ENCODE measurements at places on chromosomes 2 and 18.

- no peak for DNase-seq
Observed at GRCh38 chr2:165479856-165480255, 10.4 kb downstream of the CSRNP3 start.

DNA sequence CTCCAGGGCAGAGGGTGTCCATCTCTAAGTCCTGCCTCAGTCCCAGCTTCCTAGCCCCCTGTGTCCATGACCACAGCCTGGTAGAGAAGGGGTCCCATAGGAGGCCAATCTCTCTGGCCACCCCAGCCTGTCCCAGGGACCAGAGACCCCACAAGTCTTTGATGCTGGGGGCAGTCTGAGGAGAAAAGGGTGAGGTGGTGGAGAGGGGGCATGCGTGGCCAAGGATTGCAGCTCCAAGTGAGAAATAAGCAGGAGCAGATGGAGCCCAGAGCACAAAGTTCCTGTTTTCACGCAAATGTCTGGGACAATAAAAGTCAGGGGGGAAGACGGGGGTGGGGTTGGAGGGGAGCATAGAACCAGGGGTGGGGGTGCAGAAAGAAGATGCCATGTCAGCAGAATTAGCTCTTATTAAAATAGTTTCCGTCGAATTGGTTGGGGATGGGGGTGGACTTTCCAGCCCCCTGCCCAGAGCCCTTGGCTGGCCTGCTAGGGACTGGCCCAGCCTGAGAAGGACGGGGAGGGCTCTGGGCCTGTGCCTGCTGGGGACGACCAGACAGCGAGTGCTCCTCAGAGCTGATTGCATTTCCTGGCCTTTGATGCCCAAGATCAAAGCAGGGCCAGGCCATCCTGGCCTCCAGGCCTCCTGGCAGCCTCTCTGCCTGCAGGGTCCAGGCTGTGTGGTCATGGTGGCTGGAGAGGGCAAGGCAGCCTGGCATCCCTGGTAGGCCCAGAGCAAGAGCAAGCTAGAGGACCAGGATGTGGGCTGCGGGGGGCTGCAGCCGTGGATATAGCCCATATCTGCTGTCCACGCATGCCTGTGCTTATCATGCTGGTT is 337.1 kb downstream of the DYSF start:
- DNase-seq, result no peak

GRCh38 chr2:240387669-240388358 is 47.6 kb upstream of the GPC1 start:
- DNase-seq, result peak; percentile 69

DNA sequence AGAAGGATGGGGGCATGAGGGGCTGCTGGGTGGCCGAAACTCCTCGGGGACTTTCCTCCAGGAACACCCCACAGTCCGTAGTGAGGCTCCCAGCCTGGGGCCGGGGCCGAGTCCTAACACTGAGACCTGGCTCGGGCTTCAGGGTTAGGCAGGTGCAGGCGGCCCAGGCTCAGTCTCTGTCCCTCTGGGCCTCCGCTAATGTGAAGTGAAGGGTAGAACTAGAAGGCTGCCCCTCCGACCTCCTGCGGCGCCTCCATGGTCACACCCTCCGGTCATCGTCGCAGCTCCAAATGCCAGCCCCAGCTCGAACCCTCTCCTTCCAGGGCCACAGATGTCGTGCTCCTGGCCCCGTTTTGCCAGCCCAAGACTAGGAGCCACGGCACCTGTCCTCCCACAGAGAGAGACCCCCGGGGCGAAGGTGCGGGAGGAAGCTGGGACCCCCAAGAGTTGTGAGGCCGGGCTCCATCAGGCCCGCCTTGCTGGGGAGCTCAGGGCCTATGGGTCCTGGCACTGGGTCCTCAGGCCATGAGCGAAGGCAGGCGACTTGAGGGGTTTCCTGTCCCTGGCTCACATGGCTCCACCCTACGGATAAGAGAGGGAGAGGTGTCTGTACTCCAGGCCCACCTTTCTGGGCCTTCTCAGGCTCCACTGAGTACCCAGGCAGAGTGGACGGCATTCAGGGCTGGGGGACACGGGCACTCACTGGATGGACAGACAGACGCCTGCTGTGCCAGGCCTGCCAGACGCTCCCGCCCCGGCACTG is 797 bp downstream of the ANO7 start:
- DNase-seq, result no peak

- no peak for DNase-seq
Observed at GRCh38 chr2:101518578-101519492, 43.9 kb upstream of the RFX8 start.

GRCh38 chr2:46230115-46230571 is 67.1 kb upstream of the EPAS1 start:
- no peak for DNase-seq

GRCh38 chr2:148667113-148667836 is 22.7 kb downstream of the EPC2 start:
- no peak for DNase-seq

GRCh38 chr2:66427300-66427699 is 7.6 kb upstream of the MEIS1 start:
- no peak for DNase-seq

DNA sequence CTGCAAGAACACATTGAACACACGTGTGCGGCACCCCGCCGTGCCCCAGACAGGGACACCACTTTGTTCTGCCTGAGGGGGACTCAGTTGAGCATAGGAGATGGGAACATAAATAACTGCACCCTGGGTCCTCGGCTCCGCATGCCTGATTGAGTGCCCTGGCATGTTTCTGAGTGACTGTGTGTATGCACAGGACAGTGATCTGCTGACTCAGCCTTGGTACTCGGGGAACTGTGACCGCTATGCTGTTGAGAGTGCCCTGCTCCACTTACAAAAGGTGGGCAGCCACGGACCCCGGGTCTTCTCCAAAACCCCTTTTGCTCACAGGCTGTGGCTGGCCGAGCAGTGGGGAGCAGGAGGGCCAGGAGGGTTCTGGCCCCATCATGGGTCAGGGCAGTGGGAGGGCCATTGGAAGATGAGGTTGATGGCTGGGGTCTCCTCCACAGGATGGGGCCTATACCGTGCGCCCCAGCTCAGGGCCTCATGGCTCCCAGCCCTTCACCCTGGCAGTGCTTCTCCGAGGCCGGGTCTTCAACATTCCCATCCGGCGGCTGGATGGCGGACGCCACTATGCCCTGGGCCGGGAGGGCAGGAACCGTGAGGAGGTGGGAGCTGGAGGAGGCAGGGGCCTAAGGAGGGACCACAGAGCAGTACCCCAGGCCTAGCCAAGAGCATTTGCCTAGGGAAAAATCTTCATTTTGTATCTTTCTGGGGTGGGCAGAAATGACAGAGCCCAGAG is 16.9 kb downstream of the SH2D6 start:
- no peak for DNase-seq

- no peak for DNase-seq
Observed at GRCh38 chr2:191946471-191947182, 99.7 kb upstream of the CAVIN2 start.

DNA sequence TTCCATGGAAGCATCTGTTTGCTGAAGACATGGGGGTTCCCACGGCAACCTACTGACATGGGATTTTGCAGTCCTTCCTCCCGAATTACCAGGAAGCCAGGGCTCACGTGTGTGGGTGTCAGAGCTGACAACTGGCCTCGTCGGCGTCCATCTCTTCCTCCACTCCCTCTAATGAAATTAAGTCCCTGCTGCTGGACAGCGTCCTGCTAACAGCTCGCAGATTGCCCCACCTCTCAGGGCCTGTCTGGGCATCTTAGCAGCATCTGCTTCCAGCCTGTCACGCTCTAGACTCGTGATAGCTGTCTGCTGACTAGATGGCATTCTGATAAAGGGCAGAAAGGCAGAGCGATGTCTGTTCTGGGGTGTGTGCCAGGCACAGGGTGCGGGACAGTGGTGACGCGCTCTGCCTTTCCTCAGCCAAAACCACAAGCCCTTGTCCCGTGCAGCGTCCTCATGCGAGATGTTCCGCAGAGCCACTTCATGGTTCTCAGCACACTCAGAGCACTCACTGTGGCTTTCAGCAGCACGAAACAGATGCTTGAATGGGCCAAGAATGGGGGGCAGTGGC is 161.1 kb downstream of the ARL4C start:
- no peak for DNase-seq

DNA sequence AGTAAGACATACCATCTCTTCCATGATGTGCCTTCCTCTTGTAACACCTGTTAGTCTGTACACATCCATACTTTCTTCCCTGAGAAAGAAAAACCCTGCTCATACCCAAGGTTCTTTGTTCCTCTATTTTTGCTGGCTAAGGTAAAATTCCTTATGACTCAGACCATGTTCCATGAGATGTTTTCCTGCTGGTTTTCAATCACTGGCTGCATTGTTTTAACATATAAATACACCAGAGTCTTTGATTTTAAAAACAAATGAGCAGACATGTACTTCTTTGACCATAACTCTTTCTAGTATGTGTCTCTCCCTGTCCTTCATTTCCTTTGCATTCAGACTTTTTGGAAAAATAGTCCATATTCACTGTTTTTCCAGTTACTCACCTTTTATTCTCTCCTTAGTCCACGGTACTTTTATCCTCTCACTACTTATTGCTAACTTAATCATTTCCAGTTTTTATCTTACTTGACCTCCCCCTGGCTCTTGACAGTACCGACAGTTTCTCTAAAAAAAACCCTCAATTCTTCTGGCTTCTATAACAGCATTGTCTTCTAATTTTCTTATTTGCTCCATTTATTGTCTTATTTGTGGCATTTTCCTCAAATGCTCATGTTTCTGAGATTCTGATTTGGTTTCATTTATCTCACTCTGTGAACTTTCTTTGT is 4.3 kb downstream of the VAPA start:
- DNase-seq, result no peak

- no peak for DNase-seq
Observed at GRCh38 chr2:69989441-69990105, 28.1 kb upstream of the ASPRV1 start.

DNA sequence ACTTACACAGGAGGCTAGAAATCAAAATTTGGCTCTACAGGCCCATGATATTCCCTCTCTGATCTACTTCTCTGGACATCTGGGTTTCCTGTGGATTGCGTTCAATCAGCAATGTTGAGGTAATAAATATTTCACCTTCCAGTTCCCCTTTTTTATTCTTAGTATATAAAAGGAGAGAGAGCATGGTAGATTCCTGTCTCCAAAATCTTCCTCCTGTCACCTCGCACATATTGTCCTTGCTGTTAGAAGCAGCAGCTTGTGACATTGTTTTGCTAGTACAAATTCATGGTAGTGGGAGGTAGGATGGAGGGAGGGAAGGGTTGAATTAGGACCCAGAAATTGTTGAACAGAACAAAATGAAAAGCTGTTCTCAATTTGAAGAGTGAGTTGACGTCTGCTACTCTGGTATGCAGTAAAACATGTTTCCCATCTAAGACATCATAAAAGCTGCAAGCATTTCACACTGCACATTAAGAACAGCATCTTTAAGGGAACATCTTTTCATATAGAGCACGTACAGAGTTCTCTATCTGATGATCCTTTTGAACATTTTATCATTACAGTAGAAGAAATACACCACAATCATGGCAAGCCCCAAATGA is 156.4 kb downstream of the RDH14 start:
- no peak for DNase-seq

GRCh38 chr18:4801151-4801550 is 346.0 kb upstream of the DLGAP1 start:
- no peak for DNase-seq

DNA sequence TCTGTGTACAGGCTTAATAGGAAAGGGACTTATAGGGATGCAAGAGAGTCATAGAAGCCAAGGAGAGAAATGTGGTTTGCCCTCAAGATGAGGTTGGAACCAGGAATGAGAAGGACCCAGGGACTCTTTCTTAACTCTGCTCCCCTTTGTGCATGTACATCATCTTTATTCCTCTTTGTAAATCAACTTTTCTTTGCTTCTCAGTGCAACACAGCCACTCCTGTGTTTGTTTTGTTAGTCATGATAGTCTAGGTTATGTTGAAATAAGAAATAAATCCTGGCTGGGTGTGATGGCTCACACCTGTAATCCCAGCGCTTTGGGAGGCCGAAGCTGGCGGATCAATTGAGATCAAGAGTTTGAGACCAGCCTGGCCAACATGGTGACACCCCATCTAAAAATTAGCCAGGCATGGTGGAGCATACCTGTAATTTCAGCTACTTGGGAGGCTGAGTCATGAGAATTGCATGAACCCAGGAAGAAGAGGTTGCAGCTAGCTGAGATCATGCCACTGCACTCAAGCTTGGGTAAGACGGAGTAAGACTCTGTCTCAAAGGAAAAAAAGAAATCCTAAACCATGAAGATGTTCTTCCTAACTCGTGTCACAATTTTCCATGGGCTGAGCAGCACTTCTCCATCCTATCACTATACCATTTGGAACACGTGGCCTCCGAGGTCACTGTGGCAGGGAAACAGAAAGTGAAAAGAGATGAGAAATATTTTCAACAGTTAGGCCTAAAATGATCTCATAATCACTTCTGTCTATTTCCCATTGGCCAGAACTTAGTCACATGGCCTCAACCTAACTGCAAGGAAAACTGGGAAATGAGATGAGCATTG is 73.0 kb upstream of the TMEM17 start:
- peak; percentile 61 for DNase-seq

DNA sequence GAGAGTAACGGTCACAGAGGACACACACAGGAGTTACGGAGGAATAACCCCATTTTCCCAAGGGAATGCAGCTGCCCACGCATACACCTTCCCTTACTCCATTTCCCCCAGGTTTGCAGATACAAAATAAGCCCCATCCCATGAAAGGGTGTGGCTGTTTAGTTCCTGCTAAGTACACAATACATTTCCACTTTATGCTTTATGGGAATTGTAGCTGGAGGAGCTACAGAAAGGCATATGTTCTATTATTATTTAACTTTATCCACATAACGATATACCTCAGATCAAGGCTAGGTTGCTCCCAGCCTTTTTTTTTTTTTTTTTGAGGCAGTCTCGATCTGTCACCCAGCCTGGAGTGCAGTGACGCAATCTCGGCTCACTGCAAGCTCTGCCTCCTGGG is 22.7 kb upstream of the INO80D start:
- DNase-seq, result no peak

DNA sequence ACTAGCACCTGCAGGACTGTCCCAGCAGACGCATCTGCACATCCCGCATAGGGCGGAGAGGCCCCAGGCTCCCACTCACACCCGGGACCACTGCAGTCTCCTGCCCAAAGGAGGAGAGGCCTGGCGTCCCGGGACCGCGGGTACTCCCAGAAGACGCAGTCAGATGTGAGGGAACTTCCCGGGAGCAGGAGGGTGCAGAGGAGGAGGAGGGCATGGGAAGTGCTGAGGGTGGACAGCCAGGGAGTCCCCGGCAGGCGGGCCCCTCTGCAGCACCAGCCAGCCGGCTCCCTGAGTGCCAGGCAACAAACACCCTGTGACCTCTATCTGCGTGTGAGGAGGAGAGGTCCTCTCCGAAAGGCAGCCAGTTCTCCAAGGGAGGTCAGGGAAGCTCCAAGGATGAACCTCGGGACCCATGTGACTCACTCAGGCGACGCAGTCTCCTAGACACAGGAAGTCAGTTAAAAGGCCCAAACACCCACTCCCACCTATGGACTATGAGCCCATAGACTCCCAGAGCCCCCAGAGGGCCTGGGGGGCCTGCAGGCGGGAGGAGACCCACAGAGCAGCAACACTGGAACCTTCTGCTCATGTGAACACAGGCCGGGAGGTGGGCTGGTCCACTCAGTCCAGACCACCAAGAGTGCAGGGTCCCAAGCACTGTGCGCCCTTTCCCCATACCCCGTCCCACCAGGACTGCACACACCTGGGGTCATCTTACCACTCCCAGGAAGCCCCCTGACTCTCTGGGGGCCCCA is 4.2 kb downstream of the PXDN start:
- DNase-seq, result no peak
